ENCODE measurements at places on chromosomes 7 and 10. TPM values are rescaled to one million over a fixed set of nuclear protein-coding genes. Genes with fewer than 3 reads are reported as not detected.
A peak's percentile ranks its signal among the peaks of the same experiment; 100 is the strongest.

- DNase-seq = no peak
Measured at GRCh38 chr10:31677195-31678138, 251.2 kb downstream of the ARHGAP12 start.

DNA sequence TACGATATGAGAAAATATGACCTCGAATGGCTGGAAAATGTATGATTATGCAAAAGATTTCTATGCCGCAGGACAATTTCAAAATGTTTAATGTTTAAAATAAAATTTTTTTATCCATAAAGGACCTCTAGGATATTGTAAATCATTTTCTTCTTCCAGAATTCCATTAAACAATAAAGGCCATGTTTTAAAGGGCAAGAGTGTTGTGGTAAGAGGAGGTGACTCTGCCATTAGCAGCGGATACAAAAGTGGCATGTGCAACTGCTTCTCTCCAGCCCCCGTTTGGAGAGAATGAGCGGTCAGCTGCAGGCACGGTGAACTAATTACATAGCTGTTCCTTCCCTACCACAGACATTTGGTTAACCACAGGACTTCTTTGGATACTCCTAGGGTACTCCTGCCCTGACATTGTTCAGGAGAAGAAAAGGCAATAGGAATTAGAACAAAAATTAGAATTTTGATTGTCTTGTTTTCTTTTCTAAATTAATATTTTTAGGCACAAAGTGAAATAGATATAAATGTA is 63.8 kb downstream of the HBP1 start:
- no peak for DNase-seq

- DNase-seq = peak; percentile 43
Measured at GRCh38 chr7:44706788-44707557, 41.7 kb upstream of the ZMIZ2 start.

DNA sequence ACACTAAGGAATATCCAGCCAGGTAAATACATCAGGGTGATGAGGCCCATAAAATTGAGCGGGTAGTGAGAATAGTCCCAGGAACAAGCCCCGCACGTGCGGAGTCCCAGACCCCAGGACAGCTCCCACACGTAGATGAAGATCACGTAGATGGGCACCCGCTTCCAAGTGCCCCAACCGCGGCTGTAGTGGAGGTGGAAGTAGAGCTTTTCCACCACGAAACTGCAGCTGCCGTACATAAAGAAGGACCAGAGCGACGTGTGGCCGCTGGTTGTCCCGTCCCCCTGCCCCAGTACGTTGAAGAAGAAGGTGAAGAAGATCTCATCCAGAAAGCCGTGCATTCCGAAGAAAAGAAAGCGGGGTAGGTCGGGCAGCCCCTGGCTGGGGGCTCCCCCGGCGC is 948 bp downstream of the TMEM229A start:
- DNase-seq = no peak

- DNase-seq = no peak
Measured at GRCh38 chr10:126336801-126337200, 51.5 kb downstream of the ADAM12 start.

DNA sequence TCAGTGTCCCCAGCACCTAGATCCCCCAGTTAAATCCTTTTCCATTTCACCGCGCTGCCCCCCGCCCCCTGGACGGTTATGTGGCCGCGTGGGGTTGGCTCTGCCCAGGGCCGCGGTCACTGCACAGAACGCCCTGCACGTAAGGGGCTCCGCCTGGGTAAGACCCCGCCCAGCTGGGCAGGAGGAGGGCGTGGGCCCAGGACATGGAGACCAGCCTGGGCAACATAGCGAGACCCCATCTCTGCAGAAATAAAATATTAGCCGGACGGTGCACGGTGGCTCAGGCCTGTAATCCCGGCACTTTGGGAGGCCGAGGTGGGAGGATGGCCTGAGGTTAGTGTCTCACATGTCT is 650 bp upstream of the ZFAND2A start:
- no peak for DNase-seq

- DNase-seq = no peak
Measured at GRCh38 chr10:52318822-52319464, 4.9 kb downstream of the DKK1 start.

- no peak for DNase-seq
Measured at GRCh38 chr10:4945766-4946717, 17.2 kb upstream of the AKR1C1 start.

DNA sequence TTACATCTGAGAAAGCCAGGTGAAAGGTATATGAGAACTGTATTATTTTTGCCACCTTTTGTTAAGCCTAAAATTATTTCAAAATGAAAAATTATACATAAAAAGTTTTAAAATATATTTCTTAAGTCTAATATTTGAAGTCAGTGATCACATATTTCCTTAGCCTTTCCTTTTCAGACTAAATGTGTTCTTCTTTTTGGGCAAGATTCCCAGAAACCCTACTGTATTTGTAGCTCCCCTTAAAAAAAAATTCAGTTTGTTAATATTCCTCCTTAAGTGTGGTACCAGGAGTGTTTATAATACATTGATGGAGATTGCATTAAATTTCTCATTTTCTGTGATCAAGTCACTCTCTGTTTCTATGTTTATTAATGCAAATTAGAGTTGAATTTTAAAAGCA is 22.8 kb downstream of the DNAJC1 start:
- DNase-seq = no peak

DNA sequence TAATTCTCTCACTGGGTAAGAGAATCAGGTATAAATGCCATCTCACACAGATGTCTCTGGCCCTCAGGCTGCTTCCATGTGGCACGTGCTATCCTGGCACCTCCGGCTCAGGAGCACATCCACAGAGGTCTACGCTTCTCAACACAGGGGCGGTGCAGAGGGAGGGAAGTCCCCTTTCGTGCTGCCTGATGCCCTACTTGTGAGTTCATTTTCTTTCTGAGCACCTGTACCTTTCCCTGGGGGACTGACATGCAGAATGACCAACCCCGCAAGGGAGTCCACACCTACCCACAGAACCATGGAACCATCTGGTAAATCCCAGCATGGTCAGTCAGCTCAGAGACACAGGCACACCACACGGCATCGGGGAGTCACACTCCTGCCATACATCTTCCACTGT is 99.0 kb upstream of the SAMD8 start:
- no peak for DNase-seq

DNA sequence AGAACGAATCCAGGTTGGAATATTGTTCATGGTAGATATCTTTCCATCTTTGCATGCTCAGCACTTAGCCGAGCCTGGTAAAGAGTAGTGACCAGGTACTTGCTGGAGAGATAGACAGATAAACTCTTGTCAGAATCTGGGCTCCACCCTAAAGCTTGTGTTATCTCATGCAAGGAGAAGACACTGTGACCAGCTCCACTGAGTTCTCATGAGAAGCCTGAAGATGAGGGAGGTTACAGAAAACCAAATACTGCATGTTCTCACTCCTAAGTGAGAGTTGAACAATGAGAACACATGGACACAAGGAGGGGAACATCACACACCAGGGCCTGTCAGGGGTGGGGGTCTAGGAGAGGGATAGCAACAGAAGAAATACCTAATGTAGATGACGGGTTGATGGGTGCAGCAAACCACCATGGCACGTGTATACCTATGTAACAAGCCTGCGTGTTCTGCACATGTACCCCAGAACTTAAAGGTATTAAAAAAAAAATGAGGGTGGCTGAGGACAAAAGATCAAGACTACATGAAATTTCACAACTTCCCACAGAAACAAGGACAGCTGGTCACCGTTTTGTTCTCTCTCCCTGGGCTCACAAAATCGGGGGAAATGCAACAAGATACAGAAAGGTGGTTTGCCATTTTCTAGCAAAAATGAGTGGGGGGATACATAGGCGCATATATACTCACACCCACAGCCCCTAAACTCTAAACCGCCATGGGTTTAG is 17.4 kb downstream of the DLG5 start:
- no peak for DNase-seq

DNA sequence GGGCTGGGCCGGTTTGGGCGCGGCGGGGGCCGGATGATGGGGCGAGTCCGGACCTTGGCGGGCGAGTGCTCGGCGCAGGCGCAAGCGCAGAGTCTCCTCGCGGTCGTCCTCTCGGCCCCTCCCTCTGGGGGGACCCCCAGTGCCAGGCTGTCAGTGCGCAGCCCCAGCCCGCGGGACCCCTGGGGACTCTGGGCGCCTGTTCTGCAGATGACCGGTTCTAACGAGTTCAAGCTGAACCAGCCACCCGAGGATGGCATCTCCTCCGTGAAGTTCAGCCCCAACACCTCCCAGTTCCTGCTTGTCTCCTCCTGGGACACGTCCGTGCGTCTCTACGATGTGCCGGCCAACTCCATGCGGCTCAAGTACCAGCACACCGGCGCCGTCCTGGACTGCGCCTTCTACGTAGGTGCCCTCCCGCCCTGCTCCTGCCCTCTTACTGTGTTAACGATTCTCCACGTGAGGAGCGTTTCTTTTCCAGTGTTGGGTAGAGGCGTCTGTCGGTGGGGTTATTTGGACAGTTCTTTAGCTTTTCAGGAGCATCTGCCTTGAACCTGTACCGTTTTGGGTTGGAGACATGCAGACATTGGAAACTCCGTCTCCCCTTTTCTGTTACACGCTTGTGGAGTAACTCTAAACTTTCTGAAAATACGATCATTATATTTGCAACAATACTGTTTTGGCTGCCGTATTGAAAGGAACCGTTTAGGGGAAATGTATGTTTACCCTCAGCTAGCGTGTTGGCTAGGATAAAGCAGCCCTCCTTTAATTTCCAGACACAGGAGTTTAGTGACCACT is 706 bp downstream of the BUB3 start:
- DNase-seq = no peak

Gene C10orf67
- 0.35 TPM for total RNA-seq

Gene JAKMIP3
- total RNA-seq = 1.5 TPM

Gene OR6V1
- not detected for total RNA-seq

Gene PLXNA4
- total RNA-seq = 12.8 TPM

Gene PURB
- total RNA-seq = 19.1 TPM

Gene ASZ1
- total RNA-seq = not detected

Gene TCF7L2
- total RNA-seq = 11.7 TPM

Gene NPY4R2
- total RNA-seq = not detected
